Trophoblast cell (in vitro differentiated cells and primary cell): ENCODE measurements at places on chromosomes 12 and 14.
A peak's percentile ranks its signal among the peaks of the same experiment; 100 is the strongest.

GRCh38 chr12:101001669-101002068 is 207.1 kb downstream of the ANO4 start:
- no peak overlapping the region for H3K4me3 ChIP-seq
- DNase-seq: no peak
- no peaks in the 10 kb centered on the region for H3K4me1 ChIP-seq

- H3K27me3 ChIP-seq: peaks cover 10% of the 10 kb centered on the region
- H3K4me3 ChIP-seq: no peak overlapping the region
- no peak overlapping the region for H3K27ac ChIP-seq
- DNase-seq: peak; percentile 92
- H3K36me3 ChIP-seq: no peaks in the 10 kb centered on the region
- H3K4me1 ChIP-seq: peaks cover 33% of the 10 kb centered on the region
Observed at GRCh38 chr14:104976198-104977007, 1.8 kb downstream of the AHNAK2 start.

- peaks cover 3% of the 10 kb centered on the region for H3K4me1 ChIP-seq
- no peaks in the 10 kb centered on the region for H3K36me3 ChIP-seq
- no peaks in the 10 kb centered on the region for H3K27me3 ChIP-seq
- DNase-seq: peak; percentile 88
- H3K4me3 ChIP-seq: no peak overlapping the region
- no peak overlapping the region for H3K27ac ChIP-seq
Observed at GRCh38 chr12:100017056-100017455, 32.3 kb upstream of the ANKS1B start.

DNA sequence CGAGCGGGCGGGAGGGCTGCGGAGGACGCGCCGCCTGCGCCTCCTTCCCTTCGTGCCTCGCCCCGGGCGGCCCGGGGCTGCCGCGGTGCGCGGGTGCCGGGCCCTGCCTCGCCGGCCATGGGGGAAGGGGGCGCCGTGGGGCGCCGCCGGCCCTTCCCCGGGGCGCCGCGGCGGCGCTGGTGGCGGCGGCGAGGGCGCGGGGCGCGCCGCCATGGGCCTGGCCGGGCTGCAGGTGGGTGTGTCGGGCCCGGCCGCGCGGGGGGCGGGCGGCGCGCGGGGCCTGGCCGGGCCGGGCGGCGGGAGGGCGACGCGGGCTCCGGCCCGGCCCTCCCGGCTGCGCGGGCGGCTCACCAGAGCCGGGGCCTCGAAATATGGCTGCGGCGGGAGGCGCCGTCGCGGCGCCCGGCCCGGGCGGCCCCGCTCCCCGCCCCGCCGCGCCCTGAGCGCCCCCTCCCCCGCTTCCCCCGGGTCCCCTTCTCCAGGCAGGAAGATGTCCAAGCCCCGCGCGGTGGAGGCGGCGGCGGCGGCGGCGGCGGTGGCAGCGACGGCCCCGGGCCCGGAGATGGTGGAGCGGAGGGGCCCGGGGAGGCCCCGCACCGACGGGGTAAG is 5.1 kb downstream of the KMT5A start:
- H3K4me1 ChIP-seq: peaks cover 14% of the 10 kb centered on the region
- peak overlapping the region; percentile 77 for H3K4me3 ChIP-seq
- peaks cover 27% of the 10 kb centered on the region for H3K36me3 ChIP-seq
- peak overlapping the region; percentile 70 for H3K27ac ChIP-seq

DNA sequence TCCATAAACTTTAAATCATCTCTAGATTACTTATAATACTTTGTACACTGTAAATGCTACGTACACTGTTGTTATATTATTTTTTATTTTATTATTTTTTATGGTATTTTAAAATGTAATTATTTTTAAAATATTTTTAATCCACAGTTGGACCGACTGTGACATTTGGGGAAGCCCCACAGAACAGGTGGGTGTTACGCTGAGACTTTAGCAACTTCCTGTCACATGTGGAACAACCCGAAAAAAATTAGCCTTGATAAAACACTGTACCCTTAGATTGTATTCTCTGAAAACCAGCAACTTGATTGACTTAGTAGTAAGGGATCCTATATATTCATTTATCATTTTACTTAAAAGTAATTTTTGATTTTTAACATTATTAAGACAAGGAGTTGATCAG is 1755.7 kb upstream of the SEL1L start:
- H3K4me1 ChIP-seq: peaks cover 3% of the 10 kb centered on the region
- H3K36me3 ChIP-seq: no peaks in the 10 kb centered on the region
- no peak for DNase-seq
- no peak overlapping the region for H3K27ac ChIP-seq
- no peaks in the 10 kb centered on the region for H3K27me3 ChIP-seq

GRCh38 chr14:61212546-61212945 is 68.6 kb downstream of the TMEM30B start:
- no peak overlapping the region for H3K27ac ChIP-seq
- no peaks in the 10 kb centered on the region for H3K4me1 ChIP-seq
- DNase-seq: no peak
- H3K36me3 ChIP-seq: no peaks in the 10 kb centered on the region
- no peaks in the 10 kb centered on the region for H3K27me3 ChIP-seq
- H3K4me3 ChIP-seq: no peak overlapping the region

- H3K4me3 ChIP-seq: no peak overlapping the region
- H3K36me3 ChIP-seq: no peaks in the 10 kb centered on the region
- no peak for DNase-seq
- H3K27ac ChIP-seq: peak overlapping the region; percentile 42
- no peaks in the 10 kb centered on the region for H3K27me3 ChIP-seq
- peaks cover 8% of the 10 kb centered on the region for H3K4me1 ChIP-seq
Observed at GRCh38 chr12:96136161-96136560, 58.0 kb upstream of the ELK3 start.

DNA sequence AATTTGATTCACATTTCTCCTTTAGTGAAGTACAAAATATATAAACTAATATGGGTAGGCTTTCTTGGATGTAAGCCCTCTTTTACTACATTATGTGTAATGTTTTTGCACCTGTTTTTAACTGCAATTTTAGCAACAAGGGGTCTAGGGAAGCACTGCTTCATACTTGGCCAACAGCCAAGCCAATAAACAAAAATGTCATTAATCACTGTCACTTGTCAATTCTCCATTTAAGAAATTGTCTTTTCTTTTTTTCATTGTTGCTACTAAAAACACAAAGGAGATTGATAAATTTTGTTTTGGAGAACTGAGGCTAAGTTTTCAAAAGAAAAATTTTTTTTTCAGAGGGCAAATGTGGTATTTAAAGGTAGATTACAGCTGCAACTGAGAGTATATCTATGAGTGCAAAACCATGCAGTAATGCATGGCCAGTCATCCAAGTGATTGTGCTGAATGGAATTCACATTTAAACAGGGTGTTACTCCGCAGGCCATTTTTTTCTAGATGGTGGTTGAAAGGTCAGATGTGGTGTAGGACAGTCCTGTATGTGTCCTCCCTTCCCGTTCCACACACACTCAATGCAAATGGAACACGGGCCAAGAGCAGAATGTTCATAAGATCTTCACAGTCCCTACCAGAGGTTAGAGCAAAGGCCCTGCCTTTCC is 503.0 kb upstream of the LMO3 start:
- H3K36me3 ChIP-seq: no peaks in the 10 kb centered on the region
- no peaks in the 10 kb centered on the region for H3K27me3 ChIP-seq
- no peaks in the 10 kb centered on the region for H3K4me1 ChIP-seq
- no peak overlapping the region for H3K27ac ChIP-seq
- DNase-seq: peak; percentile 71

- no peaks in the 10 kb centered on the region for H3K36me3 ChIP-seq
- no peak overlapping the region for H3K27ac ChIP-seq
- no peaks in the 10 kb centered on the region for H3K27me3 ChIP-seq
Observed at GRCh38 chr14:47917344-47917954, 242.0 kb upstream of the MDGA2 start.

GRCh38 chr14:41022932-41023331 is 583.7 kb upstream of the LRFN5 start:
- H3K4me1 ChIP-seq: no peaks in the 10 kb centered on the region
- no peaks in the 10 kb centered on the region for H3K36me3 ChIP-seq
- H3K4me3 ChIP-seq: no peak overlapping the region
- DNase-seq: peak; percentile 10

GRCh38 chr14:70441641-70442040 is 10.3 kb upstream of the ADAM21 start:
- no peak overlapping the region for H3K27ac ChIP-seq
- no peak for DNase-seq
- H3K36me3 ChIP-seq: no peaks in the 10 kb centered on the region
- H3K4me3 ChIP-seq: no peak overlapping the region
- H3K27me3 ChIP-seq: no peaks in the 10 kb centered on the region

DNA sequence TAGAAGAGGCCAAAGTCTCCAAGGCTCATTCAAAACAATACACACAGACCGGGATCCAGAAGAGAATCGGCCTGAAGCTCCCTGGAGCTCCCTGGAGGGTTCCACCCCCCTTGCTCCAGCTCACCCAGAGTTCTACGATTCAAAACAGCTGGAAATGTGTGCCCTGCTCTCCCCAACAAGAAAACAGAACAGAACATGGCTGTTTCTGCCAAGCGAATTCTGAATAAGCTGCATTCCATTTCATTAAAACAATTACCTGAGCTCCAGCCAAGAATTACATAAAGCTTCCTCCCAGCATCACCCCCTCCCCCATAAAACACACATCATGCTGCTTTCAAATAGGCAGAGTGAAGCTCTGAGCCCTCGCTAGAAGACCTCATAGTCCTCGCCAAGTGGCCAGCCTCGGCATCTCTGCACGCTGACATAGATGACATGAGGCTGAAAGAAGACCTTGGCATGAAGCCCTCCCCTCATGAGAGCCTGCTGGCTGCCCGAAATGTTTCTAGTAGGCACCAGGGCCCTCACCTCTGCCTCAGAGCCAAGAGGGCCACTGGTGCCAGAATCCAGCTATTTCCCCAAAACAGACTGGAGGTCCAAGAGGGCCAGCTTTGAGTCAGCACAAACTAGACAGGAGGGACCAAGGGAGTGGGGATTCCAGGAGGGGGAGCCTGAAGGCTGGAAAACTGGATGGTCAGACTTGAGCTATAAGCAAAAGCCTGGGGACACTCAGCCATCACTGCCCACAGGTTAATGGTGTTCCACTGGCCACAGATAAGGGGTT is 8.3 kb downstream of the PXN start:
- H3K27ac ChIP-seq: no peak overlapping the region
- H3K36me3 ChIP-seq: peaks cover 6% of the 10 kb centered on the region
- no peaks in the 10 kb centered on the region for H3K27me3 ChIP-seq
- peaks cover 27% of the 10 kb centered on the region for H3K4me1 ChIP-seq
- DNase-seq: no peak

- DNase-seq: no peak
- H3K4me3 ChIP-seq: no peak overlapping the region
- no peak overlapping the region for H3K27ac ChIP-seq
Observed at GRCh38 chr12:95328708-95329107, 111.1 kb downstream of the VEZT start.

GRCh38 chr12:32780071-32780470 is 24.4 kb upstream of the YARS2 start:
- H3K4me3 ChIP-seq: no peak overlapping the region
- H3K4me1 ChIP-seq: peaks cover 4% of the 10 kb centered on the region
- no peak for DNase-seq
- H3K27ac ChIP-seq: no peak overlapping the region
- no peaks in the 10 kb centered on the region for H3K27me3 ChIP-seq
- no peaks in the 10 kb centered on the region for H3K36me3 ChIP-seq

DNA sequence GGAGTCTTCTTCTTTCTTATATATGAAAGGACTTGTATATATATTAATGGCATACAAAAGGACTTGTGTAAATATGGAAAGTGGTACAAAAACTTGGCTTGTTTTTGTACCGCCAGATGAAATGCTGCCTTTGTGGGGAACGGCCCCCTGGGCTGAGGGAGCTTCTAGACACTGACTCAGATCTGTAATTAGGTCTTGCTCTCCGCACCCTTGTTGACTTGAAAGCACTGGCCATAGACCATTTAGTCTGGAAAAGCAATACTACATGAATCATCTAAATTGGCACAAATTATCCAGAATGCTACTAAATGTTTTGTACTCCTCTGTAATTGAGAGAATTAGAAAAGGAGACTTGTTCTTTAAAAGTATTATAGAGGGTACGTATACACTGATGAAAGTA is 399.9 kb upstream of the RGS6 start:
- H3K4me3 ChIP-seq: no peak overlapping the region
- no peak overlapping the region for H3K27ac ChIP-seq
- H3K4me1 ChIP-seq: no peaks in the 10 kb centered on the region

DNA sequence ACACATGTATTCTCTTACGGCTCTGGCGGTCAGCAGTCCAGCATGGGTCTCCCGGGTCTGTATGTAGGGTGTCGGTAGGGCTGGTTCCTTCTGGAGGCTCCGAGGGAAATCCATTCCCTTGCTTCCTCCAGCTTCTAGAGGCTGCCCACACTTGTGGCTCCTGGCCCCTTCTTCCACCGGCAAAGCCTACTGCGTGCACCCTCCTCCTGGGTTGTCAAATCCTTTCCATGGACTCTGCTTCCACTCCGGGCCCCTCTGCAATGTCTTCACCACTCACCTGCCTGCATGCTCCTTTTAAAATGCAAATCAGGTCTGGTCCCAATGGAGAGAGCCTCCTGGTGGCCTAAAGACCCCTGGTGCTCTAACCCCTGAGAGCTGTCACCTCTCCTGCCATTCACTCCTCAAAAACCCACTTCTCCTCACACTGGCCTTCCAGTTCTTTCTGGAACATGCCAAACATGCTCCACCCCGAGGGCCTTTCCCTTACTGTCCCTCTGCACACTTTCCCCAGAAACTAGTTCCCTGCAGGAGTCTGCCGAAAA is 108.5 kb downstream of the DICER1 start:
- no peak for DNase-seq
- no peak overlapping the region for H3K4me3 ChIP-seq
- H3K27ac ChIP-seq: no peak overlapping the region
- no peaks in the 10 kb centered on the region for H3K36me3 ChIP-seq

- H3K4me1 ChIP-seq: no peaks in the 10 kb centered on the region
- no peaks in the 10 kb centered on the region for H3K27me3 ChIP-seq
- no peak overlapping the region for H3K27ac ChIP-seq
- no peak overlapping the region for H3K4me3 ChIP-seq
- no peaks in the 10 kb centered on the region for H3K36me3 ChIP-seq
Observed at GRCh38 chr14:75531256-75531655, 9.0 kb downstream of the BATF start.

- no peaks in the 10 kb centered on the region for H3K4me1 ChIP-seq
- no peak for DNase-seq
- no peak overlapping the region for H3K4me3 ChIP-seq
- no peaks in the 10 kb centered on the region for H3K27me3 ChIP-seq
- H3K27ac ChIP-seq: no peak overlapping the region
Observed at GRCh38 chr12:70507442-70507841, 129.8 kb downstream of the PTPRB start.

DNA sequence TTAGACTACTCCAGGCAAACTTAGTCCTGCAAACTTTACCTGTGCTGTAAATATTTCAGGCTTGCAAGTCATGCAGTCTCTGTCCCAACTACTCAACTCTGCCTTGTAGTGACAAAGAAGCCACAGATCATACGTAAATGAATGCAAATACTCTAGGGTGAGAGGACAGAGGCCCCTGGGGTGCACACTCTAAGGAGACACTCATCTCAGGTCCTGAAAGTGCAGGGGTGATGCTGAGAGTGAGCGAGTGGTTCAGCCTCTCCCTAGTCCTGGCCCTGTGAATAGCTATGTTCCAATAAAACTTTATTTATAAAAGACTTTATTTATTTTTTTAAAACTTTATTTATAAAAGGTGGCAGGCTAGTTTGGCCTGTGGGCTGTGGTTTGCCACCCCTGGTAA is 34.9 kb downstream of the HCAR2 start:
- H3K4me3 ChIP-seq: no peak overlapping the region
- no peak overlapping the region for H3K27ac ChIP-seq
- no peaks in the 10 kb centered on the region for H3K4me1 ChIP-seq
- DNase-seq: no peak
- no peaks in the 10 kb centered on the region for H3K36me3 ChIP-seq

GRCh38 chr12:27237790-27238771 is 6.0 kb upstream of the STK38L start:
- no peak overlapping the region for H3K4me3 ChIP-seq
- H3K4me1 ChIP-seq: no peaks in the 10 kb centered on the region
- H3K27me3 ChIP-seq: no peaks in the 10 kb centered on the region
- no peaks in the 10 kb centered on the region for H3K36me3 ChIP-seq
- peak; percentile 80 for DNase-seq
- no peak overlapping the region for H3K27ac ChIP-seq
